ENCODE measurements at places on chromosomes 13 and 19.

DNA sequence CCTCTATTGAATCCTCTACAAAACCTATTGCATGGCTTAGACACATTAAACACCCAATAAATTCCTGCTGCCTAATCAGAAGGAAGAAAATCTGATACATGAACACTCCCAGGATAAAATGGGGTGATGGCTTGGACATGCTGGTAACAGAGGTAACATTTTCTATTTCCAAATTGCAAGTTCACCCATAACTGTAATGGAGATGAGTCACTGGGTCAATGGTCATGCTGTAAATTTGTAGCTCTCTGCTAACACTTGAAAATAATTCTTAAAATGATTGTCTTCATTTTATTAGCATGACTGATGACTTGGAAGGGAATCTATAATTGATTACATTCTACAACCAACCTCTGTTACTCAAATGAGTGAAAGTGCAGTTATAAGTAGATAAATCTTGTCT lies 434.1 kb downstream of the FGF14 start:
- no peak for DNase-seq

GRCh38 chr13:22243469-22244163 lies 572.7 kb downstream of the FGF9 start:
- no peak for DNase-seq

DNA sequence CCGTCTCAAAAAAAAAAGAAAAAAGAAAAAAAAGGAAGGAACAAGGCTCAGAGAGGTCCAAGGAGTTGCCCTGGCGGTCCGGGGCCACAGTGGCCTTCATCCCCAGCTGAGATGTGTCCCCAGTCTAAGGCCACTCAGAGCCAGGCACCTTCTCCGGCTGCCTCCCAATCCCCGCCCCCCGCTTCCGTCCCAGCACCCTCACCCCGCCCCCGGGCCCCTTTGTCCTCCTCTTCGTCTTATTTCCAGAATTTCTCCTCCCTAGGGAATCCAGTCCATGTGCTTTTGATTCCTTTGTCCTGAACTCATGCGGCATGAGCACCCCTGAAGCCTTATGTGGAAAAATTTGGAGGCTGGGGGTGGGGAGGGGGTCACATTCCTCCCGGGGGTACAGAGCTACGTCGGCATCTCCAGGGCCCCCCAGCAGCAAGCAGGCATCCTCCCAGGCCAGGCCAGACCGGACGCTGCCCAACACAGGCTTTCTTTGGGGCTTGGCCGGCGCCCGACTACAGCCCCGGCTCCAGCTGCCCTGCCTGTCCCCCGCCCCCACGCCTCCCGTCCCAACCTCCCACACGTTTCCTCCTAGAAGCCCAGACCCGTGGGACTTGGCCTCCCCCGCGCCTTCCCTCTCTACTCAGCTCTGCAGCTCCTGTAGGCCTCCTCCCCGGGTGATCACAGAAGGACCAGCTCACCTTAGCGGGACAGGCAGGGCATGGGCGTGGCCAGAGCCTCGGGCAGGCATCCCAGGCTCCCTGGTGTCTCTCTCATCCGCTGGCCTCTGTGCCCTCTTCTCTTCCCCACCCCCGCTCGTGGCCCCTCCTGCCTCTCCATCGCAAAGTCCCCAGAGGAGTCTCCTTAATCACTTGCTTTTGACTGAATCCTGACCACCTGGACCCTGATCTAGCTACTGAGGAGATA lies 17.8 kb upstream of the ADGRE5 start:
- DNase-seq = peak; percentile 79

GRCh38 chr19:408902-409515 lies at the start of gene C2CD4C:
Gene C2CD4C, minus strand, starts transcription at chr19:409147. Its CDS starts 786 bp downstream, at chr19:408361.
- peak; percentile 61 for DNase-seq

DNA sequence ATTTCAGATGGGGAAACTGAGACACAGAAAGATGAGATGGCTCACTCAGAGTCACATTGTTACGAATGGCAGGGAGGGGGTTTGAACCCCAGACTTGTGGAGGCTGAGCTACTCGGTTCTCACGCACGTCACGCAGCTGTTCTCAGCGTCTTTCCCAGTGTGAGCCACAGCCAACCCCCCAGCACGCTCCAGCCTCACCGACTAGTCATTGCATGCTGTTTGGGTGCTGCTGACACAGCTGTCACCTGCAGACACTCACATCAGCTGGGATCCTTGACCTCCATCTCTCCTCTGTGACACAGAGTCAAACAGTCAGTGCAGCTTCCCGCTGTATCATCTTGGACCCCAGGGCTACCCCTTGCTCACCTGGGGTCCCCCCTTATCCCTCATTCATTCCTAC lies 2.4 kb upstream of the NCAN start:
- no peak for DNase-seq

DNA sequence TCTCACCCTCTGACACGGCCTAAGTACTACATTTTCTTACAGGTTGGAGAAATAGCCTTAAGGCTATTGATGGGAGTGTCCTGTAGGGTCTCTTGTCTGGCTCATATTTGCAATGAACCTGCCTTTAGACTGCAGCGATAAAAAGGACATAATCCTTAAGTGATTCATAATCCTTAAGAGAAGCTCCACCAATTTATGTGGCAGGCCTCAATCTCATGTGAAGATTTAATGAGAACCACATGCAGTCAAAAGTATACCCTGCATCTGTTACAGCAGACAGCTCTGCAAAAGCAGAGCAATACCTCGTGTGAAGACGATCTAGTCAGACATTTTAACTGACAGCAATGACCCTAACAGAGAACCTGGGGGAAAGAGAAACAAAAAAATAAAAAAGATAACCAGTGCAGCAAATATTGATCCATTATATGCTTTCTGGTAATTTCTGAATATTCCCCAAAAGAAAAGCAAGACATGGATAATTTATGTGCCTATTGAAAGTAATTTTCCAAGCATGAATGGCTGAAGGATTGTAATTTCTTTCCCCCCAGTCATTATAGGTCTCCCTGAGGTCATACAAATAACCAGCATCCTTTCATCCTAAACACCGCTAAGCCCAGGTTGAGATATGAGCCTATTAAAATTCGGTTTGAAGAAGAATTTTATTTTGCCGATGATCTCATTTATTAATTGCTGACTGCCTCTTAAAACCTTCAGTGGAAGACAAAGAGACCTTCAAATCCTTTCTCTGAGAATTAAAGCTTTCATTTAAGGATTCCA lies 321.8 kb upstream of the NBEA start:
- no peak for DNase-seq

- no peak for DNase-seq
These were observed 421.8 kb downstream of the SPRY2 start for GRCh38 chr13:79919091-79919490.

Measured in natural killer cell treated with Interleukin-12 subunit alpha and Interleukin-12 subunit beta and Interleukin-15 and Interleukin-18, amount 100 ng/mL, for 72 hours (primary cell).